D721Med (cell line): ENCODE measurements at places on chromosomes 2 and 18.

GRCh38 chr2:28640908-28641300 lies 110.7 kb upstream of the PPP1CB start:
- no peak for DNase-seq

DNA sequence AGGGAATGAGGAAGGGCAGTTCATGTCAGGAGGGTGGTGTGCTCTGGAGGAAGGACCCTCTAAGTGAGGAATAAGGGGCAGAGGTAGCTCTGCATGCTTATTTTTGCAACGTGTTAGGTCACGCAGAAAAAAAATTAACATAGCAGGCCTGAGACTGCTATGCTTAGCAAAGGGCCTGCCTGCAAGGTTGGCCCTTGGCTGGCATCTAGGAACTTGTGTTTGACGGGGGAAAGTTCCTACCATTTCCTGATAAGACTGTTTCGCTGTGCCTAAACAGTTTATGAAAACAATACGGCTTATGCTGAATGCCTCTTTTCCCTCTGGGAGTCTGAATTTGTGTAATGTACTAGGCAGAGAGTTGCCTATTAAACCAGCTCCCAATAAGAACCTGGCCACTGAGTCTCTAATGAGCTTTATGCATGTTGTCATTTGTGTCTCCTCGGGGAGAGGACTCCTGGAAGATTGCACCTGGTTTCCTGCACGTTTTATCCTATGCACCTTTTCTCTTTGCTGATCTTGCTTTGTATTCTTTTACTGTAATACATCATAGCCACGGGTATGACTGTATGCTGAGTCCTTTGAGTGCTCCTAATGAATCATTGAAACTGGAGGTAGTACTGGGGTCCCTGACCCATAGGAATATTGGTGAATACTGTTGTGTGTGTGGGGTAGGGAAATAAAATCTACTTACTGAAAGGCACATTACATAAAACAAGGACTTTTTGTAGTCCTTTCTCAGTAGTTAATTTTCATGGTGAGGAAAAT lies 169.0 kb downstream of the PRPF40A start:
- DNase-seq: no peak

- no peak for DNase-seq
Observed at GRCh38 chr2:13015532-13016320, 299.0 kb downstream of the TRIB2 start.

- no peak for DNase-seq
Observed at GRCh38 chr2:2183176-2183575, 147.9 kb downstream of the MYT1L start.

DNA sequence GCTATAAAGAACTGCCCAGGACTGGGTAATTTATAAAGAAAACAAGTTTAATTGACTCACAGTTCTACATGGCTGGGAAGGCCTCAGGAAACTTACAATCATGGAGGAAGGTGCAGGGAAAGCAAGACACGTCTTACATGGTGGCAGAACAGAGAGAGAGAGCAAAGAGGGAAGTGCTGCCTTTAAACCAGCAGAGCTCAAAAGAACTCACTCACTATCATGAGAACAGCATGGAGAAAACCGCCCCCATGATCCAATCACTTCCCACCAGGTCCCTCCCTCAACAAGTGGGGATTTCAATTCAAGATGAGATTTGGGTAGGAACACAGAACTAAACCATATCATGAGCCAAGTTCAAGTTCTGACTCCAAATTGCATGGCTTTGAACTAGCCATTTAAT lies 62.8 kb upstream of the PPP1CB start:
- DNase-seq: no peak

DNA sequence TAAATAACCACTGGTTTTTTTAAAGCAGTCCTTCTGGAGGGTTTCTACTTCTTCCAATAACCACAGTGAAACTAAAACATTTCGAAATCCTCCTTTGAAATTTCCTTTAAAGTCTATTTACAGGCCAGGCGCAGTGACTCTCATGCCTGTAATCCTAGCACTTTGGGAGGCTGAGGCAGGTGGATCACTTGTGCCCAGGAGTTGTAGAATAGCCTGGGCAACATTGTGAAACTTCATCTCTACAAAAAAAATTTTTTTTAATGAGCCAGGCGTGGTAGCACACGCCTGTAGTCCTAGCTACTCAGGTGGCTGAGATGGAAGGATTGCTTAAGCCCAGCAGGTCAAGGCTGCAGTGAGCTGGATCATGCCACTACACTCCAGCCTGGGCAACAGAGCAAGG lies 15.2 kb downstream of the KIDINS220 start:
- no peak for DNase-seq
